ENCODE measurements at places on chromosomes 1 and 21.

DNA sequence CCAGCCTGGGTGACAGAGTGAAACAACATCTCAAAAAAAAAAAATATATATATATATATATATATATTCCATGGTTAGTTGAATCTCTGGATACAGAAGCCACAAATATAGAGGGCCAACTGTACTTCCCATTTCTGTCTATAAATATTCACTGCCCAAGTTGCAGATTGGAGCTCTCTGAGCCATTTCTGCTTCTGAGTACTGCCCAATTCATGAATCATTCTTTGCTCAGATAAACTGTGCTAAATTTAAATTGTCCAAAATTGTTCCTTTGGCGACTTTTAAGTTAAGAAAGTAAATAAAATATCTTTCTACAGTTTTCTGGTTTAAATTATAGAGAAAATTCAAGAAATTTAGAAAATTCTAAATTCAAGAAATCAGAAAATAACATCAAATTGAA, 23.2 kb upstream of the C1orf146 start:
- no peak for DNase-seq

GRCh38 chr1:243672539-243673074, 177.4 kb downstream of the AKT3 start:
- DNase-seq: no peak

DNA sequence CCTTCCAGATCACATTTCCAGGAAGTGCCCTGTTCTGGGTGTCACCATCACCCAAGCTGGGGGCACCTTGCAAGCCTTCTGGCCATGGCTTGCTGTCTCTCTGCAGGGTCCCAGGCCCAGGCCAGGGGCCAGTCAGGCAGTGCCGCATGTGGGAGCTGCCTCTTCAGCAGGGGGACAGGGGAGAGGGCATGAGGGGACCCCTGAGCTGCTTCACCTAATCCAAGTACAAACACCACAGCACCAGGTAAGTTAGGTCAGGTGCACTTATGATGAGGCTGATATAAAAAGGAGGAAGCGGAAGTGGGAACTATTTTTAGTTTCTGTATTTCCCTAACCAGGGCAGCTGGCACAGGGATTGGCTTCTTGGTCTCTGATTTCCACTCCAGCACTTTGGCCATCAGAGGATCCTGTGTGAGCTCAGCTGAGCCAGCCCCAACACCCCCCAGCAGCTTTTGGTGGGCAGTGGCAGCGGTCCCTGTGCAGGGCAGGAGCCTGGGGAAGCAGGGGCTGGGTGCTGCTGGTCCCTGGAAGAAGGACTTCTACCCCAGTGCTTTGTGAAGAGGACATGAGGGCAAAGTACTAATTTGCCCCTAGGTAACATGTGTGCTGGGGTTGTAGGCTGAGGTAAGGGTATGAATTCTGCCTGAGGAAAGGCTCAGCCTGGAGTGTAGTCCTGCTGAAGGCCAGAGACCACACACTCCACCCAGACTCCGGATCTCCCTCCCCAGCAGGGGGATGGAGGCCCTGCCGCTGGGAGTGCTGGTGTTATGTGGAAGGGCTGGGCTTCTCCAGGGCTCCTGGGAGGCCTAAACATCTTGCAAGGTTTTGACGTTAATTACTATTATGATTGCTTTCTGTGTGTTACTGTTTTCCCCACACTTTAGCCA, 3.3 kb upstream of the PCBP3 start:
- DNase-seq: no peak

DNA sequence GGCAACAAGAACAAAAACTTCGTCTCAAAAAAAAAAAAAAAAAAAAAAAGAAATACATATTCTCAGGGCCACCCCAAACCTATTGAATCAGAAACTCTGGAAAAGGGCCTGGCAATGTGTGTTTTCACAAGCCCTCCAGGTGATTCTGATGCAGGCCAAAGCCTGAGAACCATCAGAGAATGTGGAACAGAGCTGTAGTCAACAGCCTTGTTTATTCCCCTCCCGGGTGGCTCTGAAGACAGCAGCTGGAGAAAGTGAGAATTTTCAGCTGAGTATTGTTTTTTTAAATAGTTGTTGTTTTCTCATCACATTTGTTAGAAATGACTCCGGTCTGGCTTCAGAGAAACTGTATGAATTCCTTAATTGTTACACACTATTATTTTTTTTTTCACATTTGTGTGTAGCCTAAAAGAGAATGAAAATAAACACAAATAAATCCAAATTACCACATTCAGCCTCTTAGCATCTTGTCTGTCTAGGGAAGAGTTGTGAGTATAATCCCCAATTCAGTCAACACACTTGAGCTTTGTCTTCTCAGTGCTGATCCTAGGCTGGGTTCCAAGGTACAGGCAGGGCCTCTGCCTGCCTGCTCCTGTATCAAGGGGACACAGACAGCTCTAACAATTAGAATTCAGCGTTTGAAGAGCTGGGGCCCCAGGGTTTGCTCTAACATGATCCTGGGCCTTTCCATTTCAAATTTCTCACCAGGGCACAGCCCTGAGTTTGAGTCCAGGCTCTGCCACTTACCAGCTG, 6.6 kb upstream of the AZIN2 start:
- no peak for DNase-seq

DNA sequence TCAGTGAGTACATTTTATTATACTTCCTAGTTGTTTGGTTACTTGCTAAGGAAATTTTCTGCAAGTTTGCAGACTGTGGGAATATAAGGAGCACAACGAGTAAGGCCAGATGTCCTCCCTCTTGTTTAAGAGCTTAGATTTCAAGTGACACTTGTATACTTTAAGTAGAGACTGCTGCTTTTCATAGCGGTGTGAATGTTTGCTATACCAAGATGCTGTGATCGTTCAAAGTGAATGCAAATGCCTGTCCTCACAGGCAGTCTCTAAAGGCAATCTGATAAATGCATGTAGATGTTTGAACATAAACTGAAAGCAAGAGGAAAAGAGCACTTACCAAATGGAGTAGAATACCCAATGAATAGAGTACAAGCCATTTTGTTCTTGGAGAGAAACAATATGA, 226.4 kb downstream of the NRIP1 start:
- DNase-seq: no peak
